ENCODE measurements at places on chromosomes 13 and 19.

GRCh38 chr19:2865334-2866100 lies 1.6 kb upstream of the ZNF556 start:
- no peak for DNase-seq

GRCh38 chr13:92952161-92952560 lies 274.4 kb upstream of the GPC6 start:
- DNase-seq, result no peak

DNA sequence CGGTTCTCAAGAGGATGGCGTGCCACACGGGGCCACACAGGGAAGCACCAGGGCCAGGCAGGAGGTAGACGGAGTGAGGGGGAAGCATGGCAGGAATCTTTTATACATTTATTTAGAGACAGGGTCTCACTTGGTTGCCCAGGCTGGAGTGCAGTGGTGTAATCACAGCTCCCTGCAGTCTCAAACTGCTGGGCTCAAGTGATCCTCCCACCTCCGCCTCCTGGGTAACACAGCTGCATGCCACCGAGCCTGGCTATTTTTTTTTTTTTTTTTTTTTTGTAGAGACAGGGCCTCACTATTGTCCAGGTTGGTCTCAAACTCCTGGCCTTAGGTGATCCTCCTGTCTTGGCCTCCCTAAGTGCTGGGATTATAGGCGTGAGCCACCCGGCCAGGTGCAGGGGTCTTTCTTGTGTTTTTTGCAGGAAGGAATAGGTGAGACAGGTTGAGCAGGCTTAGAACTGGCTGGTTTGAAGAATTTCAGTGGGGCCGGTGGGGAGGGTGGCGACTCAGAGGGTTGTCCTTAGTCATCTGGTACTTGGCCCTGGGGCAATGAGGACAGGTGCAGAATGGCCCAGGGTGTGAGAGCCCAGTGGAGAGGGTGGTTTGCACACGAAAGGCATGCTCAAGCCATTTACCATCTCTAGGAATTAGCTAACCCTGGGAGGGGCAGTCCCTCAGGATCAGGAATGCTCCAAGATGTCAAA lies 7.6 kb downstream of the SSC5D start:
- DNase-seq, result peak; percentile 40

DNA sequence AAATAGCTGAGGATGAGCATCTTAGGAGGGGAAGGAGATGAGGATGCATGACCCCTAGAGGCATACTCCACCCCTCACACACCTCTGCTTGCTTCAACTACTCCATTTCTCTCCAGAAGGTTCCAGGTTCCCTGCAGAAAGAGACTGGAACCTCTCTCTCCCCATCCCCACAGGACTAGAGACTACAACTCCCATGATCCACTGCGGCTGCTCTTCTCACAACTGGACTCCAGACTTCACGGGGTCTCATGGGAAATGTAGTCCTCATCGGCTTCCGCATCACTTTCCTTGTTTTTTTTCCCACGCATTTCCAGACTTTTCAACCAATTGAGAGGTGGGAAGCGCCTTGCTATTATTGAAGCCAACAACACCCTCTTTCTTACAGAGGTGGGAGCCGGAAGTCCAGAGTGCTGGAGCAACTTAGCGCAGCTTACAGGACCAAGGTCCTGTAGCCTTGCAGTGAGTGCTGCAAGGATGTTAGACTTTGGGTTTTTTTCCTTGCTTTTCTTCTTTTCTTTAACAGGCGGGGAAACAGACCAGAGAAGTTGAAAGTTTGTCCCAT lies 13.9 kb upstream of the CACNG6 start:
- DNase-seq, result peak; percentile 88

- DNase-seq, result no peak
Measured at GRCh38 chr13:20288561-20288960, 56.4 kb upstream of the GJB6 start.

- no peak for DNase-seq
Measured at GRCh38 chr19:29371251-29372090, 154.3 kb upstream of the VSTM2B start.

DNA sequence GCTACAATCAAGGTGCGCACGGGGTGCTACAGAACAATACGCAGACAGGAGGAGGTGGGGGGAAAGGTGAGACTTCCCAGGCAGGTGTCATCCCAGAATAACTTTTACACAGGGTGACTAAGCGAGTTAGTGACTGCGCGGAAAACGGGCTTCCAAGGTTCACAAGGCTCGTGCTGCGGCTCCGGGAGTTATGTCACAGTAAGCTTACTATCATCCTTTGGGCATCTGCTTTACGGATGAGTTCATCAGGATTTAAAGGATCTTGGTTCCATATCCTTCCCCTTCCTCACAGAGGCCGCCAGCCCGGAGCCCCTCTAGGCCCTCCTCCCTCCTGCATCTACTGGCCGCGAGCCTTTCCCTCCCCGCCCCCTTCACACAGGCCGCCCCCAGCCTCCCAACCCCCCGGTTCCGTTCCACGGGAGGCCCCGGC lies 474 bp upstream of the IFT88 start:
- DNase-seq, result peak; percentile 91

DNA sequence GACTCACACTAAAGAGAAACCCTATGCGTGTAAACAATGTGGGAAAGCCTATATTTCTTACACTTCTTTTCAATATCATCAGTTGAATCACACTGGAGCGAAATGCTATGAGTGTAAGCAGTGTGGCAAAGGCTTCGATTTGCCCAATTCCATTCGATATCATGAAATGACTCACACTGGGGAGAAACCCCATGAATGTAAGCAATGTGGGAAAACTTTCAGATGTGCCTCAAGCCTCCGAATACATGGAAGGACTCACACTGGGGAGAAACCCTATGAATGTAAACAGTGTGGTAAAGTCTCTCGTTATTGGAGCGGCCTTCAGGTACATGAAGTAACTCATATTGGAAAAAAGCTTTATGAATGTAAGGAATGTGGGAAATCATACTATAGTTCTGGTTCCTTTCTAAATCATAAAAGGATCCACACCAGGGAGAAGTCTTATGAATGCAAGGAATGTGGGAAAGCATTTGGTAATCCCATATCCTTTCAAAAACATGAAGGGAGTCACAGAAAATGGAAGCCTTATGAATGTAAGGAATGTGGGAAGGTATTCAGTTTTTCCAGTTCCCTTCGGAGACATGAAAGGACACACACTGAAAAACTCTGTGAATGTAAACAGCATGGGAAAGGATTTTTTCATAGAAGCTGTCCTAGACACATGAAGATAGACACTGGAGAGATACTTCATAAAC lies 28.1 kb downstream of the ZNF20 start:
- no peak for DNase-seq

GRCh38 chr13:111503905-111504695 lies 183.7 kb downstream of the TEX29 start:
- no peak for DNase-seq
